Effector CD8-positive, alpha-beta T cell (primary cell): ENCODE measurements at places on chromosomes 2 and 18.

DNA sequence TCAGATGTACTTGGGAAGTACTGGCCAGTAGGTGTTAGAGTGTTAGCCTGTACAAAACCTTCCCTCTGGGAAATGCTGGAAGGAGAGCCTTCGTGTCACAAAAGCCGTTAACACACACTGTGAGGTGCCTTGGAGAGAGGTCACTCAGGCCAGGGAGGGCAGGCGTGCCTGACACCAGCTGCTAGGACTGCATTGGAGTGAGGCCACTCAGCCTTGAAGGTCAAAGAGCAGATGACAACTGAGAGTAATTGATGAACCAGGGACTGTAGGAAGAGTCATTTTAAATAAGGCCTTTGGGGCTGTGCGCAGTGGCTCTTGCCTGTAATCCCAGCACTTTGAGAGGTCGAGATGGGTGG lies 45.4 kb downstream of the ASAP2 start:
- DNase-seq, result no peak

DNA sequence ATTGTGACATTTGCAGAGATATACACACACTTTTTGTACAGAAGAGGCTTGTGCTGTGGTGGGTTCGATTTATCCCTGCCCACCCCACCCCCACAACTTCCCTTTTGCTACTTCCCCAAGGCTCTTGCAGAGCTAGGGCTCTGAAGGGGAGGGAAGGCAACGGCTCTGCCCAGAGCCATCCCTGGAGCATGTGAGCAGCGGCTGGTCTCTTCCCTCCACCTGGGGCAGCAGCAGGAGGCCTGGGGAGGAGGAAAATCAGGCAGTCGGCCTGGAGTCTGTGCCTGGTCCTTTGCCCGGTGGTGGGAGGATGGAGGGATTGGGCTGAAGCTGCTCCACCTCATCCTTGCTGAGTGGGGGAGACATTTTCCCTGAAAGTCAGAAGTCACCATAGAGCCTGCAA lies 40.0 kb downstream of the STEAP3 start:
- no peak for DNase-seq

DNA sequence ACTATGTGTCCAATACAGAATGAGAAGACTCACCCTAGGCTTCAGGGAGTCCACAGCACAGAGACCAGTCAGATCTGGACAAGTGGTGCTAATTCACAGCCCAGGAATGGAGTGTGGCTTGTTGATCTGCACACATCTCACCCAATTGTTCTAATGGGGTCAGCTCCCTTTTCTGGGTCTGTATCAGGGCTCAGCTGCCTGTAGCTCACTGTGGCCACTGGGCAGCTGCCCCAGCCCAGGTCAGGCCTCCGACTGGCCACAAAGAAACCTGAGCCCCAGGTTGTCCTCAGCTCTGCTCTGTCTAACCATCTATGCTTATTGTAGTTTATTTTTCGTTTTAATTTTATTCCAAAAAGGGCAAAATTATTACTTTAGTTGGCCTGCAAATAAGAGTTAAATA lies 202.3 kb upstream of the RAB6C start:
- no peak for DNase-seq

GRCh38 chr2:38794235-38794946 lies 16.4 kb downstream of the GEMIN6 start:
- no peak for DNase-seq

DNA sequence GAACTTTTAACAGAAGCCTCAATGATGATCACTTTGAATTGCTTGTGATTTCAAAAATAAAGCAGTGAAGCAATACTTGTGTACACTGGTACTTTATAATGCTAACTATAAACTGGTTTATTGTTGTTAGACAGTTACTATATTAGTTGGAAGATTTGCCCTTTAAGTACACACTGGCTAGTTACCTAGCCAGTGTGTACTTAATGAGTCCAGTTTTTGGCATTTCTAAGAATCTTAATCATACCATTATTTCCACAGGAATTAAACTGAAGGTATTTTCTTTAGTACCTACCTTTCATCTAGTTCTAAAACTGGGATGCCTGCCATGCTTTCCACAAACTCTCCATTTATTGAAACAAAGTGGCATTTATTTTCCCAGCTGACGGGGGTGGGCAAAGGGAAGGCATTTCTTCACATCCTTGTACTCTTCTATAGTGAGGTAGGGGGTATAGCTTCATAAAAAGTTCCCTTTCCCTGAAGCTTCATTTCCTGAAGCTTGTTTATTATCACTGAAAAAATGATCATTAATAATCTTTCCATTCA lies 49.9 kb downstream of the UGP2 start:
- no peak for DNase-seq

DNA sequence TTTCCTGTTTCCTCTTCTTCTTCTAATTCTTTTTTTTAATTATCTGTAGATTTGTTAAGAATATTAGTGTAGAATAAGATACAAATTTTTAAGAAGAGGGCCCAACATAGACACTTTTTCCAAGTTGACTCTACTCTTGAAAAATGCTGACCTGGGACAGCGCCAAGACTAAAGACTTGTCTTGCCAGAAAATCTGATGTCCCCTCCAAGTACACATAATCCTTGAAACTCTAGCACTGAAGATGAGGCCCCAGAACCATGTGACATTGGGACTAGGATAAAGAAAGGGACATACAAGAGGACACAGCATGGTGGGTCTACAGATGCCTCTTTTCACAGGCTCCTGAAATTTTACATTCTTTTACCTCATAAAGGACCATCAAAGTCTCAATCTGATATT lies 271.6 kb upstream of the SESTD1 start:
- DNase-seq, result no peak

DNA sequence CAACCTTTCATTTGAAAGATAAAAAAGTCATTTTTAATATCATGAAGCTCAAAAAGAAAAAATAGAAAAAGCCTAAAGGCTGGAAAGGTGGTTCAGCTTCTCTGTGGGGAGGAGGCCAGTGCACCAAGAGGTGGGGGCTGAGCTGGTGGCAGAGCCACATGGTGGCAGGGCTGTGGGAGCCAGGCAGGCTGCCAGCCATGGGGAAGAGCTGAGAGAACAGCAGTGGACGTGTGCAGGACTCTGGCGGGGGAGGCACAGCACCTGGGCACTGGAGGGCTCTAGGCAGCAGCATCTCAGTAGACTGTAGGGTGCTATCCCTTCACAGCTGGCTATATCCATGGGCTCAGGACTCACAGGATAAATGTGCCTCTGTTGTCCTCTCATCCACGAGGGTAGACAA lies 47.8 kb downstream of the STK25 start:
- no peak for DNase-seq

GRCh38 chr2:42984617-42985016 lies 192.2 kb upstream of the HAAO start:
- DNase-seq, result no peak

- DNase-seq, result no peak
These were observed 94.5 kb upstream of the CHRNA1 start for GRCh38 chr2:174858745-174859144.

- no peak for DNase-seq
These were observed 110.0 kb downstream of the NCKAP5 start for GRCh38 chr2:133458280-133458679.

GRCh38 chr2:11754700-11755015 lies 8.2 kb downstream of the LPIN1 start:
- DNase-seq, result no peak

DNA sequence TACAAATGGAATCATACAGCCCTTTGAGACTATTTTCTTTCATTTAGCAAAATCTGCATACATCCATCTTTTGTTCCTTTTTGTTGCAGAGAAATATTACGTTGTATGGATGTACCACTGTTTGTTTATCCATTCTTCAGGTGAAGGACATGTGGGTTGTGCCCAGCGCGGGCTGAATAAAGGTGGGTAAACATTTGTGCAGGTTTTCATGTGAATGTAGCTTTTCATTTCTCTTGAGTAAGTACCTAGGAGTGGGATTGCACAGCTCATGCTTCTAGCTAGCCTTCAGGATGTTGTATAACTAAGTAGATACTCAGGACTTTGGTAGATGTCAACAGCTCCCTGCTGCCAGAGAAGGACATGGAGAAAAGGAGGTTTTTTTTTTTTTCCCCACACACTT lies 50.6 kb upstream of the SPRED2 start:
- no peak for DNase-seq

GRCh38 chr2:172484253-172484652 lies 56.9 kb downstream of the ITGA6 start:
- no peak for DNase-seq

GRCh38 chr2:64128943-64129391 lies 15.3 kb downstream of the PELI1 start:
- no peak for DNase-seq

DNA sequence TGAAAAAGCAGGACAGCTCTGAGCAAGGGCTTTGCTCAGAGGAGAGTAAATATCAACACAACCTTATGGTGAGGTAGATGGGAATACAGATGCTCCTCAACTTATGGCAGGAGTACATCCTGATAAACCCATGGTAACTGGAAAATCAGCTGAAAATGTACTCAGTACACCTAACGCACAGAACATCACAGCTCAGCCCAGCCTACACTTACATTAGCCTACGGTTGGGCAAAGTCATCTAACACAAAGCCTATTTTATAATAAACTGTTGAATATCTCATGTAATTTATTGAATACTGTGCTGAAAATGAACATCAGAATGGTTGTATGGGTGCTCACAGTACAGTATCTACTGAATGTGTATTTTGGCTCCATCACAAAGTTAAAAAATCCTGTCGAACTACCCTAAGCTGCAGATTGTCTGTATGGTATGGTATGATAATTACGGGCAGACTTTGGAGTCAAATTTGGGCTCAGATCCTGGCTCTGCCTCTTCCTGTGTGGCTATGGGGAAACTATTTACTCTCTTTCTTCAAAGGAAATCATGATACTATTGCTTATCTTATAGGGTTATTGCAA lies 120.3 kb upstream of the LYPD1 start:
- no peak for DNase-seq

DNA sequence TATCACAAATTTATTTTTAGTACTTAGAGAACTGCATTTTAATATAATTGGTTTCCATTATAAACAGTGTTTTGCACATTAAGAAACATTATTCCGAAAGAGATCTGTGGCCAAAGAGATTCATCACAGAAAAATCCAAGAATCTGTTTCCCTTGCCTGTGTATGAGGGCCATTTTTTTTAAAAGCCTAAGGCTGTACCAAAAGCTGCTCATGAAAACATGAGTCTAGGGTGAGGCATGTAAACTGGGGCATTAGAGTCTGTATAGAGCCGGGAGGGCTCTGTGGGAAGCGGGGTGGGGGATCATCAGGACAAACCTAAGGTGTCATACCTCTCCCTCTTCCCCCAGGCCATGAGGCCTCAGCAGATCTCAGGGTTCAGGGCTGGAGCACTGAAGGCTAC lies 223.8 kb downstream of the FBXO15 start:
- DNase-seq, result no peak

GRCh38 chr2:4684921-4685320 lies 981.5 kb downstream of the DCDC2C start:
- DNase-seq, result no peak

- no peak for DNase-seq
These were observed 2.1 kb upstream of the LRRFIP1 start for GRCh38 chr2:237625216-237625705.

DNA sequence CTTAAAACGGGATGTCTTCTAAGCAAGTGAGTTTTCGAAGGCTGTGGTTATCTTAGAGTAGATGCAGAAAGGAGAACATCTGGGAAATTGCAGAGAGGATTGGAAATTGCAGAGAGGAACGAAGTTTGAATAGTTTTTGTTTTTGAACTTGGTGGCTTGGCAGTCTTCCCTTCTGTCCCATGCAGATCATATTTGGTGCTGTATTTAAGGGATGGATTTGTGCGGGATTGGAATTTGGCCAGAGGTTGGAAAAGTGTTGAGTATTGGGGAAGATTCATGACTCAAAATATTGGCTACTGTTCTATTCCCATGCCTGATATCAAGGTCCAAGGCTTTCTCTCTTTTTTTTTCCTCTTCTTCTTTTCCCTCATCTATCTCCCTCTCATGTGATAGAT lies 18.2 kb downstream of the PTPRM start:
- no peak for DNase-seq

DNA sequence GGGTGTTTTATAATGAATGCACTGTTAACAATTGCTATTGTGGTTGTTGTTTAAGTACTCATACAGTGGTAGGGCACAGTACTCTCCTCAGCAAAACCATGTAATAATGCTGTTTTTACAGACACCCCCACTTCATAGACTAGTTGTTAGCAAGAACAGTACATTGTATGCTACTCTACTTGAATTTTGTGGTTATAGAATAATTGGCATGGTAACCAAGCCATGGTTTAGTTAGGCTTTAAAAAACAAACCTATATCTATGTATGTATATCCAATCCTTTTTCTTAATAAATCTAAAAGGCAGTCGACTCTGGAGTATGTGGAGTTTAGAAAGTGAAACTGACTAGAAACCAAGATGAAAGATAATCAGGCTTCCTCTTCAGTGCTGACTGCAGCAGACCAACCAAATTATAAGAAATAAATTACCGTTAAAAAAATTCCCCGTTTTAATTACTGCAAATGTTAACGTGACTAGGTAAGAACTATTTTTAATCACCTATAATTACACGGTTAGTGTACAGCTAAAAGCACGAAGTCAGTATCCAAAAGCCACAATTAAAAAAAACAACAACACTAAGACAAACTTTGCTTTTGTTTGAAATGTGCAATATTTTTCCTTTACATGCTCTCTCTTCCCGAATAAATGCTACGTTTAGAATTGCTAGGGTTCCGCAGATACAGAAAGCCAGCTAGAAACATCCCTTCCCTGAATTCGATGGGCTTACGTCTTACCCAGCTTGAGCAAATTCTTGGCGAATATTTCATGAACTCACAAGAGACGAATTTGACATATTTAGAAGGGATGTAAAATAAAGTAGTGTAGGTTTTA lies 113.3 kb upstream of the SERTAD2 start:
- DNase-seq, result no peak

- DNase-seq, result no peak
These were observed 22.6 kb upstream of the ID2 start for GRCh38 chr2:8659092-8659734.

DNA sequence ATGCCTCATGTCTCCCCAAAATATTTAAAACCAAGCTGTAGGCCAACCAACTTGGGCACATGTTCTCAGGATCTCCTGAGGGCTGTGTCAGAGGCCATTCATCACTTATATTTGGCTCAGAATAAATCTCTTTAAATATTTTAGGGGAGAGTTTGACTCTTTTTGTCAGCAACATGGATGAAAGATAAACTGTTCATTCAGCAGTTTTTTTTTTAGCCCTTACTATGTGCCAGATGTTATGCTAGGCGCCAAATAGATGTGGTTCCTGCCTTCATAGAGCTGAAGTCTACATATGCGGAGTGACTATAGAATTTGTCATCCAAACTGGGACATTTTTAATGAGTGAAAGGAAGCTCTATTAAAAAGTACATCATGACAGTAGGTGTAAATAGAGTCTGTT lies 42.5 kb upstream of the TWSG1 start:
- DNase-seq, result no peak

- no peak for DNase-seq
These were observed 589.1 kb upstream of the CDH2 start for GRCh38 chr18:28766027-28766426.

- DNase-seq, result no peak
These were observed 63.0 kb upstream of the OTOF start for GRCh38 chr2:26540961-26541360.

GRCh38 chr2:9020267-9020666 lies 16.8 kb upstream of the MBOAT2 start:
- DNase-seq, result no peak

- DNase-seq, result no peak
These were observed 68.1 kb upstream of the TLK1 start for GRCh38 chr2:171228826-171229225.
